ENCODE measurements at places on chromosomes 3 and 15.

GRCh38 chr3:68664276-68664675, 268.1 kb downstream of the TAFA4 start:
- DNase-seq: no peak

- no peak for DNase-seq
These were observed 4.3 kb upstream of the RBP2 start for GRCh38 chr3:139480585-139480984.

GRCh38 chr3:17954801-17955200, 212.4 kb upstream of the TBC1D5 start:
- DNase-seq: no peak

GRCh38 chr15:44038755-44039191, 156.3 kb downstream of the FRMD5 start:
- DNase-seq: no peak

DNA sequence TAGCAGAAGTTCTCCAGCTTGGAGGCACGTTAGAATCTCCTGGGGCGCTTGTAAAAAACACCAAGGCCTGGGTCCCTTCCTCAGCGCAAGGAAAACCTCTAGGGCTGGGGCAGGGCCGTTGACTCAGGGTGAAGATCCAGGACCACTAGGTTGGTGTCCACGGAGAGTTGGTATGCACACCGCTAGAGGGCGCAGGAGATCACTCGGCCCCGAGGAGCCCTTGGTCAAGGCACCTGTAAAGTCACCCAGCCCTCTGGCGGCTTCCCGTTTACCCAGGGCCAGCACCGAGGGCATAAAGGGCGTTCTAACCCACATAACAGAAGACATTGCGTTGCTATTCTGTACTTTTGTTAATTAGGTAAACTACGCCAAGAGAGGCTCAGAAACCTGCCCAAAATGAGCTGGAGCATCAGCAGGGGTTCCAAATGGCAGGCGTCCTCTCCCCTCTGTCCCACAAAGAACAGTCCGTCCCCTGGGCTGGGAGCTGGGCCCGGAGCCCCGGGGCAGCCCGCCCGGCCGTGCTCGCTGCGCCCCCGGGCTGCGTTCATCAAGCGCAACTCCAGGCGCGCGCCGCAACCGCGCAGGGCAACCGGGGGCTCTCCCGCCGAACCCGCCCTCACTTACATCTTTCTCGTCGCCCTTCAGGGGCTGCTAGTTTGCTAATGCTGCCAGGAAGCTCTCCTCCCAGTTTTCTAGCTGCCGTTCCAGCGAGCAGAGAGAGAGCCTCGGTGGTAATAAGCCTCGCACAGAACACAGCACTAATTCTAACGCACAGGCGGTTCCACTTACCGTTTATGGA, 332.1 kb downstream of the ARRDC4 start:
- no peak for DNase-seq

DNA sequence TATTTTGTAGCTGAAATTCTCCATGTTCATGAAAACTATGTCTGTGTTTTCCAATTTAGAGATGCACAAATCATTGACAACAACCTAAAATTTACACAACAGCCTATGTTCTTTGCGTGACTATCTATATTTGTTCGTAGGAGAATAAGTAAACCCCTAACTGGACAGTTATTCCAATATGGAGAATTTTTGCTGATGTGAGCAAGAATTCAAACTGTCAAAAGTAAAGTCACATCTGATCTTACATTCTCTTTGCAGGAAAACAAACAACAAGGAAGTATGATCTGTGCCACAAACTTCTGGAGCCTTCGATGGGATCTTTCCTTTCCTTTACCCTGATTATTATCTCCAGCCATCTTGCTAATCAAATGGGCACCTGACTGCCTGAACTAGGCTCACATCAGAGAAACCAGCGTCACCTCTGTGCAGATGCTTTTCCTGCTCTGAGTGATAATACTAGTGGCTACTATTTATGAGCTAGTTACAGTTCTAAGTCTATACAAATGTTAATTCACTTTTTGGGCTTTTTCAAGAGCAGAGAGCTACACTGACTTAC, 18.3 kb upstream of the KCNMB3 start:
- DNase-seq: no peak

- DNase-seq: no peak
These were observed 17.0 kb upstream of the RPN1 start for GRCh38 chr3:128667641-128668040.

- no peak for DNase-seq
These were observed 94.1 kb upstream of the CHL1 start for GRCh38 chr3:102484-102883.

DNA sequence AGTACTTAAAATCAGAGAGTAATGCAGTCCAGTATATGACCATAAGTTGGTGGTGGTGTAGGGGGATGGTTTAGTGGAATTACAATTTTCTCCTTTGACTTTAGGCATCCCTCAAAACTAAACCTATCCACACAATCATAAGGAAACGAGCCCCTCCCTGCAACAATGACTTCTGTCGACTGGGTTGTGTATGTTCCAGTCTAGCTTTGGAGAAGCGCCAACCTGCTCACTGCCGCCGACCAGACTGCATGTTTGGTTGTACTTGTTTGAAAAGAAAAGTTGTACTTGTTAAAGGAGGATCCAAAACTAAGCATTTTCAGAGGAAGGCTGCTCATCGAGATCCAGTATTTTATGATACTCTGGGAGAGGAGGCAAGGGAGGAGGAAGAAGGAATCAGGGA, 52.8 kb downstream of the MGA start:
- DNase-seq: no peak

DNA sequence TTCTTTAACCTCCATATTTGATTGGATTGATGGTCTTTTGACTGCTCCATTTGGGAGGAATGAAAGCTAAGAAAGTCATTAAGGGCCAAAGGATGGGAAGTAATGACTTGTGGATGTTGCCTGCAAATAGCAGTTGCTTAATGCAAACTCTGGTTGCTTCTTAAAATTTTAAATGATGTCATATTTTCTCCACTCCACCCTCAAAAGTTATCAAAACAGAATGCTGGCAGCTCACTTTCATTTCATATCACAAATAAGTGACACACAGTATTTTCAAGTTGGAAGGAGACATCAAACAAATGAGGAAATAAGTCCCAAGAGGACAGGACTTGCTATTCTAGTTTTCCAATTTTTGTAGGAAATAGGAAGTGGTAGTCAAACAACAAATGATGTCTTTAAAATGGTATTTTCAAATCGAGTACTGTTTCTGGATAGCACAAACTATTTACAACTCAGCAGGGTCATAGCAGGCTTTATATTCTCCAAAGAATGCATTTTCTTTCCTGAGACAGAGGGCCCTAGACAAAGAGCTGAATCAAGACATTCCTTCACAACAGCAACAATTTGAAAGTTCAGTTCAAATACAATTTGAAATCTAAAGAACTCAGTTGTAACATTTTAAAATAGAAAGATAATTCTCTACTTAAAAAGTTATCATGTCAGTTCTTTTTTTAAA, 165.1 kb upstream of the UBE2E1 start:
- DNase-seq: no peak

- DNase-seq: no peak
These were observed 49.0 kb upstream of the SLC4A7 start for GRCh38 chr3:27533261-27533607.

DNA sequence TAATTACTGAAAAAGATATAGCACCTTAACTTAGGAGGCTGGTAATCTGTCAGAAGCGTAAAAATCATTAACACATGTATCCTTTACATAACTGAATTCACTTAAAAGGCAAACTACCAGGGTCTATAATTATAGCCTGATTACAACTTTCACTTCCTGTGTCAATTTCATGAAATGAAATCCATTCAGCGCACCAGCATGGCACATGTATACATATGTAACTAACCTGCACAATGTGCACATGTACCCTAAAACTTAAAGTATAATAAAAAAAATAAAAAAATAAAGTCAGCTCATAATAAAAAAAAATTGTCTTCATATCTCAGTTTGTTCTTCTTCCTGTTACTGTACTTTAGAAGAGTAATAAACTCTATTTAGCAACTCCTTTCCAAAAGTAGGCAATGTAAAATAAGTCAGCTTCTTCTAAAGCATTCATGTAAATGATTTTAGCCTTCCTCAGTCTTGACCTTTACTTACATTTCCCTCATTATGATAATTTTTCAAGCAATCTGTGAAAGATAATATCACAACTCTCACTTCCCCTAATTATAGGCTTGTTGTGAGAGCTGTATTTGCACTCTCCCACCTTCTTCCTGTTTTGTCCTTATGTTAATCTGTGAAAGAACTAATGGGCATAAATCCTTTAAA, 50.1 kb downstream of the KBTBD8 start:
- no peak for DNase-seq

- no peak for DNase-seq
These were observed 554.3 kb downstream of the EPHB1 start for GRCh38 chr3:135349254-135349948.

GRCh38 chr3:16496008-16496407, 17.5 kb downstream of the RFTN1 start:
- DNase-seq: no peak

DNA sequence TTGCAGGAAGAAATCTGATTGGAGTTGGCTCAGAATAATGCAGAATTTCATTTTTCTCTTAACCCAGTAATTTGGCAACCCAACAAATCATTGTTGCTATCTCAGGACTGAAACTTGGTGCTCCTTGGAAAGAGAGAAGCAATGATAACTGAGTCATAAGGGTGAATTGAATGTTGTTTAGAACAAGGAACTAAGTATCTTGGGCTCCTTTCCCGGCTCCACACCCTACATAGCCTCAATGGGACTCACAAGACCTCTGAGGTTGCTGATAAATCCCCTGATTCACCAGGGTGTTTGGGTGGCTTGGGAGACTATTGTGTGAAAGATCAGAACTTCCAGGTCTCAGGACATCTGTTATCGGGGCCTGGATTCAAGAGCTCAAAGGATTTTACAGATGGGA, 7.8 kb upstream of the RAB8B start:
- DNase-seq: no peak

- no peak for DNase-seq
These were observed 13.5 kb downstream of the CDCP1 start for GRCh38 chr3:45132568-45133211.

DNA sequence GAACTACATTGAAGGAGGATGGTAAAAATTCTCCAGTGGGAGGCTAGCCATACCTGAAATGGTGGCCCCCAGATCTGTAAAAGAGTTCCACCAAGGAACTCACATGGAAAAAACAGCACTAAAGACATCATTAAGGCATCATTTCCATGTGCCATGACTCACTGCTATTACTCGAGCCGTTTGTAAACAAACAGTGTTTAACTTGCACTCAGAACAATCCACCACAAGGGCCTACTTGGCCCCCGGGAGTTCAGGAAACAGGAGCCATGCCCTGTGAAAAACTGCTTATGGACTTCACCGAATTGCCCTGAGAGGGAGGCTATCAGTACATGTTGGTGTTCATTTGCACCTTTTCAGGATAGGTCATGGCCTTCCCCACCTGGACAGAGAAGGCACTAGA, 18.2 kb downstream of the CCR4 start:
- no peak for DNase-seq

- no peak for DNase-seq
These were observed 128.7 kb downstream of the PGPEP1L start for GRCh38 chr15:98878862-98879261.

- no peak for DNase-seq
These were observed 544.8 kb downstream of the AGBL1 start for GRCh38 chr15:86624261-86625036.
